ENCODE measurements at places on chromosomes 12 and 14. TPM values are rescaled to one million over a fixed set of nuclear protein-coding genes. Genes with fewer than 3 reads are reported as not detected.
A peak's percentile ranks its signal among the peaks of the same experiment; 100 is the strongest.

Gene OAS1
- not detected for total RNA-seq

DNA sequence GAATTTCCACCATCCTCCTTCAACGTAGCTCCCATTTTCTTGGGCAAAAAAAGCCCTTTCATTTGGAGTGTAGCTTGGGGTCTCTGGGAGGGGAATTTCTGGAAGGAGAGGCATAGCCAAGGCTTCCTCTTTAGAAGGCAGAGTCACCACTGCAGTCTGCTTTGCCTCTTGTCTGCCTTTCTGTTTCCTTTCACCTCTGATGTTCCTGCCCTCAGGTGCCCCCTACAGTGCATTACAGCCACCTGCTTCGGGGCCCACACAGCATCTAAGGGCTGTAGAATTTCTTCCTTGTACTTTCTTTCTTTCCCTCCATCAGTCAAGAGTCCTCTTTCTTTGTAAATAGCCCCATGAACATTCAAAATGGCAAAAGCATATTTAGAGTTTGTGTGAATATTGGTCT lies 1313.9 kb downstream of the TMEM121 start:
- no peak overlapping the region for H3K27ac ChIP-seq
- DNase-seq = no peak
- no peak overlapping the region for H3K4me3 ChIP-seq
- no peaks in the 10 kb centered on the region for H3K36me3 ChIP-seq
- H3K27me3 ChIP-seq = no peaks in the 10 kb centered on the region

Gene TAS2R8
- total RNA-seq = not detected

- no peaks in the 10 kb centered on the region for H3K36me3 ChIP-seq
- H3K27ac ChIP-seq = no peak overlapping the region
Measured at GRCh38 chr12:42128327-42128726, 16.3 kb downstream of the GXYLT1 start.

DNA sequence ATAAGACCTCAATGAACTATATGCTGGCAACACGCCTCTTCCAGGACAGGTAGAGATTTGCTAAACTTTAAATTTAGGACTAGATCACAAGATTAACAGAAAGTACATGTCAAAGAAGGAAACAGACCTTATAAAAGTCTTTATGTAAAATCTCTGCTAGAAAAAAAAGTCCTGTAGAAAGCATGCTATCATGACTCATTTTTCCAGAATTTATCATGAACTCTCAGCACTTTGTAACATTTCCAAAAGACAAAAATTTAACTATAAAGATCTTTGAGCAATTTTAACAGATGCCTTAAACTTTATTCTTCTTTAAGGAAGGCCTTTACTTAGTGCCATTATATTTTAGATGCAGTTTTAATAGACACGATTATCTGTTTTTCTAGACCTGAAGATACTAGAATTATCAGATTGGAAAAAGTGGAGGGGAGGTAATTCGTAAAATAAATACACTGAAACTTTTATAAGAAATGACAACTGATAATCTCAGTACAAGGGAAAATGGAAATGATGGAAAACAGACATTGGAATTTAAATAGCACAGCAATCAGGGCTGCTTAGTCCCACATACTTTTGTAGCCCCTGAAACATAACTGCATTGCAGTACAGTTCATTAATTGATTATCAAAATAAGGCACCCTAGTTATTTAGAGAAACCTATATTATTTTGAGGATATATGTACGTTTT lies 92.0 kb downstream of the TTLL5 start:
- peak; percentile 71 for DNase-seq
- 0 out of 2 replicates have a peak, but pooled peaks cover under 1% of the 10 kb centered on the region for H3K36me3 ChIP-seq
- no peaks in the 10 kb centered on the region for H3K27me3 ChIP-seq
- peaks cover 27% of the 10 kb centered on the region for H3K4me1 ChIP-seq
- no peak overlapping the region for H3K4me3 ChIP-seq

- no peaks in the 10 kb centered on the region for H3K27me3 ChIP-seq
- H3K4me1 ChIP-seq = no peaks in the 10 kb centered on the region
- peaks cover 15% of the 10 kb centered on the region for H3K36me3 ChIP-seq
- no peak overlapping the region for H3K4me3 ChIP-seq
- no peak overlapping the region for H3K27ac ChIP-seq
- DNase-seq = no peak
Measured at GRCh38 chr12:102010265-102010994, 51.4 kb downstream of the WASHC3 start.

DNA sequence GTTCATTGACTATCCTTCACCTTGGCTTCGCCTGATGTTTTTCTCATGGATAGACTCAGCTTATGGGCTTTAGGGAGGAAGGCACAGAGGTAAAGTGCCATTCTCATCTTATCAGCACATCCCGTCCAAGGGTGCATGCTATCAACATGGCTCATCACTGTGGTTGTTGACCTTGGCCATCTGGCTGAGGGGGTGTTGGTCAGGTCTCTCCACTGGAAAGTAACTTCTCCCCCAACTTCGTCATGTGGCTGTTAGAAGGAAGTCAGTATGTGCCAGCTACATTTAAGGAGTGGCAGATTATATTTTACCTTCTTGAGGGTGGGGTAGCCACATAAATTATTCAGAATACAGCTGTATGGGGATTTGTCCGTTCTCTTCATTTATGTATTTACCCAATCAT lies 68.9 kb downstream of the EML1 start:
- H3K4me1 ChIP-seq = no peaks in the 10 kb centered on the region
- no peaks in the 10 kb centered on the region for H3K27me3 ChIP-seq
- no peaks in the 10 kb centered on the region for H3K36me3 ChIP-seq
- no peak overlapping the region for H3K27ac ChIP-seq
- DNase-seq = no peak
